Stimulated activated CD8-positive, alpha-beta memory T cell treated with anti-CD3 and anti-CD28 coated beads, Interleukin-4, amount 100 ng/mL, for 1 hour (primary cell): ENCODE measurements at places on chromosomes 4 and X.

DNA sequence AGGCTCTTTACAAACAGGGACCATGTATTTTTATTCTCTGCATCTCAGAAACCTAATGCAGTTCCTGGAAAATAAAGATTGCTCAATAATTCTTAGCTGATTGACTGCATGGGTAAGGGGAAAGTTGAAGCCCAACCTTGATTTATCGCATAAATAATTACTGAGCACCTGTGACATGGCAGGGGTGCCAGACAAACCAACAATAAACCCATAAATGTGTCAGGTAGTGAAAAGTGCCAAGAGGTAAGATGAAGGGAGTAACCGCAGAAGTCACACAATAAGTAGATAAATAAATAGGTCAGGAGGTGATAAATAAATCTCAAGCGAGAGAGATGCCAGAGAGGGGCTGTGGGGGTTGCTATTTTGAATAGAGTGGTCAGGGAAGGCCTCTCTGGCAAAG is 20.1 kb upstream of the AP1S2 start:
- no peak for DNase-seq

DNA sequence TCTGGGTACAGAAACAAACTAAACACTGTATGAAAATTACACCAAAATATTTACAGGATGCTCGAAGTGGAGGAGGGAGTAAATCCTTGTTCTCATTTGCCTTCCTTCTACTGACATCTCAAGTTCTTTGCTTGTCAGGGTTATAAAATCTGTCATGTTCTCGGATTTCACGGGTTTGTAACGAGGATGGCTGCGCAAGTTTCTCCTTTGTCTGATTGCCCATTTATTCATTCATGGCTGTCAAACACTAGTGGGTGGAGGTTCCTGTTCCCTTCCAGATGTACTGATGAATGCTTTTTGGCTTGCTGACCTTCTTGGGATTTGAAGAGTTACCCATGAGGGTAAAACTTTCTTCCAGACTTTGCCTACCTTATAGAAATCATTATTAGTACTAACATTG is 206.9 kb downstream of the SPCS3 start:
- no peak for DNase-seq

DNA sequence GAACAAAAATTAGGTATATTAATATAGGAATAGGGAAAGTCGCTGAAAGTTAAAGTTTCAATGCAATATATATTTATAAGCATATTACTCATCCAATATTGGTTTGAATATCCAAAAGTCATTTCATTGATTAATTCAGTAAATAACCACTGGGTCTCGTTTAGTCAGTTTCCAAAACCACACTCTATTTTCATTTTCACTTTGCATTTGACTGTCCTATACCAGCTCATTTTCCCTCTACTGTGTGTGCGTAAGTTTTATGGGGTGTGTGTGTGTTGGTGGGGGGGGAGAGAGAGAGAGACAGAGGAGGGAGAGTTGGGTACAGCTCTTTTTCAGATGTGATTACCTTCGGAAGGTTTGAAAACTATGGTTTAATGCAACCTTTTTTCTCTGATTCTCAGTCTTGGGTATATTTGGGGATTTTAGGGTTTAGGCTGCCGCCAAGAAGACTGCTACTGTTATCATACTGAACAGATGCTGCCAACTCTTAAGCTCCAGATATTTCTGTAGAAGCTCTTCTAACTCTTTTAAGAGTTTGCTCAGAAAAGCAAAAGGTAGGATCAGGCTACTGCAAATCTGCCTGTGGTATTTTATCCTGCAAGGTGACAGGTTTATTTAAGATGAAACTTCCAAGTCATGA is 1427.4 kb downstream of the PCDH7 start:
- DNase-seq: no peak

- no peak for DNase-seq
These were observed 132.3 kb downstream of the CBR4 start for GRCh38 chr4:168877511-168878491.

DNA sequence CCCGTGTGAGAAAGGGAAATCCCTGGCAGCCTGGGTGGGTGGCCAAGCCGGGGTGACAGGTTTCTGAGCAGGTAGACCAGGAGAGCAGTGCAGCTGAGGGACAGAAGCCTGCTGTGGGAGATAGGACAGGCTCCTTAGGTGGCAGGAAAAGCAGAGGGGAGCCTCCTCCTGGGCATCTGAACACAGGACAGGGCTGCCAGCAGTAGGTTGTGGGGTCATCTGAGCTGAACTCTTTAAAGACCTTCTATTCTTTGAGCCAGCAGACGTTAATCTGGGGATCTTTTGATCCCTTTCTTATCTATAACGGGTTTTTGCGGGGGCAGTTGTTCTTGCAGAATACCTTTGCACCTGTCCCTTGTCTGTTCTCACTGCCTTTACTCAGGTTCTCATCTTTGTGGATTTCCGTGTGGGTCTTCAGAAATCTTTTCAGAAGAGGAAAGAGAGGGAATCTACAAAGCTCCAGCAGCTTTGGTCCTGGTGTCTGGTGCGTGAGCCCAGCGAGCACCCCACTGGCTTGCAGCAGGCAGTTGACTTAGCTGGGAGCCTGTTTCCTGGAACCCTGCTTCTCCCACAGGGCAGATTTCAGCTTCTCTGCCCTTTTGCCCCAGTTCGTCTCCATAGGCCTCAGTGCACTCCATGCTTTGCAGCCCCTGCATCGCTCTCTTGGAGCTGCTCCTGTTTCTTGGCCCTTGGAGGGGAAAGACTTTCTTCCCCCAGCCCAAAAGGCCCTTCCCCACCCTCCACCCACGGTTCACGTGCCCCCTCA is 35.8 kb upstream of the TADA2B start:
- no peak for DNase-seq

GRCh38 chr4:139469216-139469615 is 15.3 kb downstream of the RAB33B start:
- DNase-seq: no peak

GRCh38 chr4:154502111-154502510 is 10.5 kb upstream of the DCHS2 start:
- DNase-seq: no peak

DNA sequence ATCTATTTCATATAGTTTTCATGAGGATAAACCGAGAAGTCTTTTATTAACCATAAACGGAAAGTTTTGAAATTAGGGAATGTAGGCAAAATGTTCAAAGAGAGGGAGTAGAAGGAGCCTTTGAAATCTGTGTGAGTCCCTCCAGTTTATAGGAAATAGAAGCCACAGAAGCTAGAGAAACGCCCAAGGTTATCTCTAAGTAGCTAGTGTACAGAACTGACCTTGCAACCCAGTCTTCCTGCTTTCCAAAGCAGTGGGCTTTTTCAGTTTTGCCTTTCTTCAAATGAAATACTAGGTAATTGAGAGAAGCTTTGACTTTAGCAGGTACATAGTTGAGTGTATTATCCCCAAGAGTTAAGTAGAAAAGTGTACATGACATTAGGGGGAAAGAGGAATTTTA is 39.4 kb downstream of the STIM2 start:
- DNase-seq: no peak

GRCh38 chr4:165393704-165394103 is 14.9 kb downstream of the CPE start:
- DNase-seq: no peak

DNA sequence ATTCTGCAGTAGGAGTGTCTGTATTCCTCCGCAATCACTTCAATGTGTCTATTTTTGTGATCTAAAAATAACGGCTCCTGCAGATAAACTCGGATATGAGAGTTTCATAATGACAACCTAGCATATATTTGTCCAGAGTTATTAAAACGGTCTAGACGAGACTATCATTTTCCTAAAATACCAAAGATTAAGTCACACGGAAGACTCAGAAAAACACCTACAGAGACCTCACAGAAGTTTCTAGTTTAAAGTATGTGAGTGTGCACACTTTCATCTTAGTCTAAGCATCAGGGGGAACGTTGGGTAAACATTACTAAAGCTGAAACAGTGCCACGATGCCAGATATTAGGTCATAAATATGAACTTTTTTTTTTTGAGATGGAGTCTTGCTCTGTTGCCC is 156.9 kb downstream of the AFAP1 start:
- DNase-seq: no peak

DNA sequence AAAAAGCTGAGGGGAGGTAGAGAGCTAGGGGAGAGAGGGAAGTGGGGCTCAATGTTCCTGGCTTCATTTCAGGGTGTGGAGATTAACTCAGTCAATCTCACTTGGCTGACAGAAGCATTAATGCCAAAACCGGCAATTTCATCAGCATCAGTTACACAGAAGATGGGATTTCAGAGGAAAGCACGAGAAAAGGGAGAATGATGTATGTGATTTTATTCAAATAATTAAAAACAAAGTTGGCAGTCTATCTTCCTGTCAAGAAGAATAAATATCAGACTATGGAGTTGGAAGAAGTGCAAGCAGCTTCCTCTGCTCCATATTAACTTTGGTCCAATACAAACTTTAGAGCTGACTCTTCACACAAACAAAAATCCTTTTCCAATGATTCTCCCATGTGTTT is 29.6 kb upstream of the HCCS start:
- no peak for DNase-seq

- no peak for DNase-seq
These were observed 14.4 kb upstream of the MAN2B2 start for GRCh38 chr4:6560416-6561172.

GRCh38 chrX:109855501-109855900 is 122.4 kb upstream of the ACSL4 start:
- no peak for DNase-seq

GRCh38 chr4:80213117-80213815 is 16.0 kb downstream of the PRDM8 start:
- DNase-seq: no peak

DNA sequence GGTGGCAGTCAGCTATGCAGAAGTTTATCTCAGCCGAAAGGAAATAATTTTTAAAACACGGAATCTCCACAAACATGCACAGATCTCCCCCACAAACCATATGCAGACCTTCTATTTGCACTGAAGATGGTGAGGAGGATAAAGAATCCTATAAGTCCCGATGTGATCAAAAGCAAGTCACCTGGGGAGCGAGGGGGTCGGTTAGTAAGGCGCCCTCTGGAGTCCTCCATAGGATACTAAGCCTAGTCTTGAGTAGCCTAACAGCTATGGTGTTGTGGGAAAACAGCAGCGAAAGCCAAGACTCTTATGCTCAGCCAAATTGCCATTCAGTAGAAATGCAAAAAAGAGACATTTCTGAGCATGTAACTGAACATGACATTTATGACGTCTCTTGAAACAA is 210.9 kb downstream of the FRMPD4 start:
- DNase-seq: no peak

DNA sequence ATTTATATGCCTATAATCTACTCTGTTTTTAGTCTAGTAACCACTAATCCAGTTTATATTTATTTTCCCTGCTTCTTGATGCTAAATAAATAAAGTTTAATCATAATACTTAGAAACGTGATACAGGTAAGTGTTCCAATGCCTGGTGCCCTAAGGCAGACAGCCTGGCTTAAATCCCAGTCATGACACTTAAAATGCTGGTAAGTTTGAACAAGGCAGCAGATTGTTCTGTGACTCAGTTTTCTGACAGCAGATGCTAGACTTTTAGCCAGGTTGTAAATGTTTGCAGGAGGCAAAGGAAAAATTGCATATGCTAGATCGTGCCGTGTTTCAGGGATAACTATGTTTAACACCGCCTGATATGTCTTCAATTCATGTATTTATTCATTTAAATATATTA is 2661.6 kb downstream of the PCDH7 start:
- no peak for DNase-seq

GRCh38 chr4:76897536-76898384 is at the start of gene SOWAHB:
Gene SOWAHB (minus strand): TSS chr4:76898144. CDS start chr4:76897849, 295 bp downstream.
- DNase-seq: no peak

GRCh38 chr4:36709991-36710390 is 428.6 kb downstream of the DTHD1 start:
- no peak for DNase-seq

DNA sequence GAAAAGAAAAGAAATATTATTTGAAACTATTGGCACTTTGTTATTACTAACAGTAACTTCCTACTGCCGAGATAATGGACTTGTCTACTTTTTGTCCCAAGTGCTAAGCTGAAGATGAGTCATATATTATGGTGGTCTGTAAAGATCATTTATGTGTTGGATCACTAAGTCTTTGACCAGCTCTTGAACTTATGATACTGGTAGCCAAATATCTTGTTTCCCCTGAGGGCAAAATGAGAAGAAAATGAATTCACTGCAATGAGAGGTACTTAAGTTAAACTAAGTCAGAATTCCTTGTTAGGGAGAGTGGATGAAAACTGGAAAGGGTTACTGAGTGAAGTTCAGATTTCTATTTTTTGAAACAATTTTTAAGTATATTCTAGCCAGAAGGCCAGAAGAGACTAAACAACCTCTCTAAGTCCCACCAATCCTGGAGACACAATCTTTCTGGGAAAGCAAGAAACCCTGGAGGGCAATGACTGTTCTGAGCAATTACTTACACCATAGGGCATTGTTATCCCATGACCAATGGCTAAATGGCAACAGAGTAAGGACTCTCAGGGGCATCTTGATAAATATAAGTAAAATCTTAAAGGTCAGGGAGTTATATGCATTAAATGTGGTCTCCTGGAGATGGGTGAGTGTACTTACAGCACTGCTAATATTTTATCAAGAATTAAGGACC is 287.7 kb downstream of the STIM2 start:
- DNase-seq: no peak

DNA sequence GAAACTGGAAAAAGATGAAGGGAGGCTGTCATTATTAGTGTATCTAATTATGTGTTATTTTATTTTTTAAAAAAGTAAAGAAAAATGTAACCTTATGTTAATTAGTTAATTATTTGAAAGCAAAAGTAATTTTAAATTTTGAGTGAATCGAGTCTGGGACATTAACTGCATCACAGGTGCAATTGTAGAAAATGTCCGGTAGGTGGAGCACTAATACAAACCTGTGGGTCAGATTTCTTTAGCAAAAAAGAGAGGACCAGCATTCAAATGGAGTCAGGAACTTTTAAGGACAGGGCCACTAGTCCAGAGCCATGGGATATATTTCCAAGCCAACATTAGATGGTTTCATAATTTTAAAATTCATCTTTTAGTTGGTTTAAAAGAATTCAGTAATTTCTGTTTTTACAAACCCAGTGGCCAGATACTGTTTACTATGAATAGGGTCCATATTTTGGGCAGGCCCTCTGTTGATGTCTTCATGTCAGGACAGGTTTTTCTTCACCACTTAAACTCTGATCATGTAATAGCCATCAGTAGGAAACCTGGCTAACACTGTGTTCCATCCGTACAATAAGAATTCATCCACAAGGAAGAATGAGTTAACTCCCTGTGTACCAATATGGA is 27.2 kb downstream of the BST1 start:
- DNase-seq: no peak

GRCh38 chrX:19272452-19272851 is 71.3 kb upstream of the PDHA1 start:
- DNase-seq: no peak

- DNase-seq: no peak
These were observed 21.9 kb downstream of the AP1AR start for GRCh38 chr4:112253382-112254000.

GRCh38 chrX:143768976-143769375 is 48.4 kb upstream of the SPANXN2 start:
- no peak for DNase-seq

DNA sequence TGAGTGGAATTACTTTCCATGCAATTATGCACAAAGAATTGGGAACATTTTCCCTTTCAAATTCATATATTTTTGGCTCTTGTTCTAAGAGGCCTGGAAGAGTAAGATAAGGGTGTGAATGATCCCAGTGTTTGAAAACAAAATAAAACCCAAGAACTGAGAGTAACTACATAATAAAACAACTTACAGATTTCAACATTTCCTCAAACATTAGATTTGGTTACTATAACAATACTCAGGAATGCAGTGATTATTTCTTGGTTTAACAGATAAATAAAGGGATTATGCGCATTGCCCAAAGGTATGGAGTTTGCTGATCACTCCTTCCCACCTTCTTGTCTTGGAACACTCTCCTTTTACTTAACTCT is 292.5 kb downstream of the CAMK2D start:
- DNase-seq: no peak

GRCh38 chr4:54095110-54095825 is 4.7 kb upstream of the GSX2 start:
- no peak for DNase-seq
